ENCODE measurements at places on chromosomes 12 and 14. TPM values are rescaled to one million over a fixed set of nuclear protein-coding genes. Genes with fewer than 3 reads are reported as not detected.

Gene TMEM63C
- 5.1 TPM for total RNA-seq

Gene FAIM2
- 0.09 TPM for total RNA-seq

Gene ACSM4
- not detected for total RNA-seq

Gene SIVA1
- total RNA-seq: 74.8 TPM

Gene PFKM
- total RNA-seq: 13.5 TPM

DNA sequence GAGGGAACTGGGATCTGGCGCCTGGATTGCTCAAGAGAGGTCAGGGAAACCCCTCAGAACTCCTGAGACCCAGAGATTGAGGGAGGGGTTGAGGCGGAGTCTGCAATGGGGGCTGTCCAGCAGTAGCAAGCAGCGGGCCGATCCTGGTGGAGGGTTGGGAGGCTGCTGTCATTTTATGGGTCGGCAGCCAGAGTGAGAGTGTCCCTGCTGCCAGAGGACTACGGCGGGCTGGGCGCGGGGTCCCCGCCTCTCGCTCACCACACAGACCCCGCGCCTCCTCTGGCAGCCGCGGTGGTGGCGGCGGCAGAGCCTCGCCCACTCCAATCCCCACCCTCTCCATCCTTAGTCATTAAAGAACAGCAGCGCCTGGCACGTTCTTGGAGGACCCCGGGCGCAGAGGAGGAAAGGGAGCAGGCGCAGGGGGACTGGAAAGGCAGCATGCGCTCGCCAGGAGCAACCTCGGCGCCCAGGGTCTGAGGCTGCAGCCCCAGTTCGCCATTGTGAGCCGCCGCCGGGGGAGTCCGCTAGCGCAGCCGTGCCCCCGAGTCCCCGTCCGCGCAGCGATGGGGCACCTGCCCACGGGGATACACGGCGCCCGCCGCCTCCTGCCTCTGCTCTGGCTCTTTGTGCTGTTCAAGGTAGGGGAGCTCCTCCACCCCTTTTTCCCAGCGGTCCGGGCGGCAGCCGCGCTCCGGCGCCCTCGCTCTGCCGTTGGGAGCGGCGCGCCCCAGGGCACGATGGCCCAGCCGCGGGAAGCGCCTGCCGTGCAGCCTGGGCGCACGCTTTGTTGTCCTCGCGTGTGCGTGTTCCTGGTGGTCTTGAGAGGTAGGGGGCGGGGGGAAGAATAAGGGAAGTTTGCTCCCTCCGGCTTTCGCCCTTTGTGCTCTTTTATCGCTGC lies at the start of gene PTPRO:
Gene PTPRO, plus strand, starts transcription at position 345 of the 898 bp plus-strand sequence.
- H3K4me1 ChIP-seq: no peaks in the 10 kb centered on the region
- peaks cover 9% of the 10 kb centered on the region for H3K27me3 ChIP-seq

DNA sequence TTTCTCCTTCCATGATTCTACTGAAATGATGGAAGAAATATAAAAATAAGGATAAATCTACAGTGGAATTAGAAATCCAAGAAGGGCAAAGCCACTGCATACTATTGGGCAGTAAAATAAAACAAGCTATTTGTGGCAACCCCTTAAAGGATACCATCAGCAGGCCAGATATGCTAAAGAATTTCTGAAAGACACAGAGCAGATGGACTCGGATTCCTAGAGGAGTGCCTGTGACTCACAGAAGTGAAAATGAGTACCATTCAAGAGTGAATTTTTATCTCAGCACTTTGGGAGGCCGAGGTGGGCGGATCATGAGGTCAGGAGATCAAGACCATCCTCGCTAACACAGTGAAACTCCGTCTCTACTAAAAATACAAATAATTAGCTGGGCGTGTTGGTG lies 318.1 kb downstream of the LRIG3 start:
- no peaks in the 10 kb centered on the region for H3K4me1 ChIP-seq
- H3K4me3 ChIP-seq: no peak overlapping the region
- no peaks in the 10 kb centered on the region for H3K27me3 ChIP-seq
- no peak overlapping the region for H3K27ac ChIP-seq
- no peak for DNase-seq

DNA sequence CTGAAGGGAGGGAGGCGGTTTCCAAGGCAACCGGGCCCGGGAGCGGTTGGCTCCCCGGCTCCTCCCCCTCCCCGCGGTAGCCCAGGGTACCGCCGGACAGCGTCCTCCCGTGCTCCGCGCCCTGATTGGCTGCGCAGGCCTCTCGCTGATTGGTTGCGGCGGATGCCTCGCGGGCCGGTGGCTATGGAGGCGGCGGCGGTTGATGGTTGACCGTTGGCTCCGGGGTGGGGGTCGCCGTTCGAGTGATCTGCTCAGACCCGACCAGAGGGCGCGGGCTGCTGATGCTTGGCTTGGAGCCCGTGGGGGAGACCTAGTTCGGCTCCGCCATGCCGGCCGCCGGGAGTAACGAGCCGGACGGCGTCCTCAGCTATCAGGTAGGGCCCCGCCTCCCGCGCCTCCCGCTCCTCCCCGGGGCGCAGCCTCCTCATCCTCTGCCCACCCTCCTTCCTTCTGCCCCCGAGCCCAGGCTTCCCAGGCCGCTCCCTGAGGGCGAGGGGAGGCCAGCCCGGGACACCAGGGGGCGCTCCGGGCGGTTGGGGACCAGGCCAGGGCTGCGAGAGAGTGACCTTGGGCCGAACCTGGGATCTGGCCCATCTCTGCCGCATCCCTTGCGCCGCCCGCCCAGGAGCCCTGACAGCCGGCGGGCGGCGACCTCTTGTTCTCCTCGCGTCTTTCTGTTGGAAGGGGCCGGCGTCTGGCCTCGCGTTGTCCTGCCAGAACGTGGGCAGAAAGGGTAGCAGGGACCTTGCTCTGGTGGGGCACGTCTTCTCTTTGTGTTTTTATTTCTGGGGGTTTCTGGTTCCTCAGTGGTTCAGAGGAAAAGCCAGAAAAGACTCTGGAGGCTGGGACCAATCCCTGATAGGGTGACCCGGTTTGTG lies at the start of gene SLC4A8:
Gene SLC4A8, plus strand, starts transcription at position 170 of the 878 bp plus-strand sequence. Its CDS starts 157 bp downstream, at position 327.
- peak within 1 kb of the TSS; percentile 14 for H3K27ac ChIP-seq
- peaks cover 10% of the 10 kb centered on the region for H3K4me1 ChIP-seq
- DNase-seq: peak; percentile 84
- no peaks in the 10 kb centered on the region for H3K36me3 ChIP-seq

GRCh38 chr12:56801661-56802622 lies 38.8 kb downstream of the HSD17B6 start:
- no peaks in the 10 kb centered on the region for H3K27me3 ChIP-seq
- no peak overlapping the region for H3K4me3 ChIP-seq
- no peaks in the 10 kb centered on the region for H3K4me1 ChIP-seq
- no peak for DNase-seq
- H3K27ac ChIP-seq: no peak overlapping the region

DNA sequence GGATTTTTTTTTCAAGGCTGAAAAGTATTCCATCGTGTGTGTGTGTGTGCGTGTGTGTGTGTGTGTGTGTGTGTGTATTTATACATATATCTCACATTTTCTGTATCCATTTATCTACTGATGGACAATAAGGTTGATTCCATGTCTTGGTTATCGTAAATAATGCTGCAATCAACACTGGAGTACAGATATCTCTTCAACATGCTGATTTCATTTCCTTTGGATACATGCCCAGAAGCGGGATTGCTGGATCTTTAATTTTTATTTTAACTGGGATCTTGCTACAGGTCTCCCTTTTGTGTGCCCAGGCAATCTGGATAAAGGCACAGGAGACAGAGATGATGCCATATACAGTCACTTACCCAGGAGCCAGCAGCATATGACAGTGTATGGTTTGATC lies 338.1 kb downstream of the SOX5 start:
- H3K4me1 ChIP-seq: no peaks in the 10 kb centered on the region
- no peaks in the 10 kb centered on the region for H3K27me3 ChIP-seq
- no peak overlapping the region for H3K4me3 ChIP-seq
- no peaks in the 10 kb centered on the region for H3K36me3 ChIP-seq
- DNase-seq: no peak

DNA sequence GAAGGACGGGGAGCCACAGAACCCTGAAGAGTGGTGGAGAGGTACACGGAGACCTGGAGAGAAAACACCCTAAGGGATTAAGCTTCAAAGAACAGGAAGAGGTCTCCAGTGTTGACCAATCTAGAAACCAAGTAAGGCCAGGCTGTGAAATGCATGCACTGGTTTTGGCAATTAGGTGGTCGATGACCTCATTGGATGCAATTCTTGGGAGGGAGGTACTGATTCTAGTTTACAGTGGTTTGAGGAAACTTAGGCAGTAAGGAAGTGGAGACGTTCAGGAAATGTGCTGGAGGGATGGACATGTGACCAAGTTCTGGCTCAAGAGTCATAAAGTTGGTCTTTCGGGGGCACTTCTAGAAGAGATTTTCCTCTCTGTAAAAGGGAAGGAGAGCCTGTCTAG lies 91.3 kb upstream of the CEP83 start:
- no peaks in the 10 kb centered on the region for H3K27me3 ChIP-seq
- H3K27ac ChIP-seq: no peak overlapping the region
- no peaks in the 10 kb centered on the region for H3K4me1 ChIP-seq
- H3K4me3 ChIP-seq: no peak overlapping the region
- DNase-seq: no peak

DNA sequence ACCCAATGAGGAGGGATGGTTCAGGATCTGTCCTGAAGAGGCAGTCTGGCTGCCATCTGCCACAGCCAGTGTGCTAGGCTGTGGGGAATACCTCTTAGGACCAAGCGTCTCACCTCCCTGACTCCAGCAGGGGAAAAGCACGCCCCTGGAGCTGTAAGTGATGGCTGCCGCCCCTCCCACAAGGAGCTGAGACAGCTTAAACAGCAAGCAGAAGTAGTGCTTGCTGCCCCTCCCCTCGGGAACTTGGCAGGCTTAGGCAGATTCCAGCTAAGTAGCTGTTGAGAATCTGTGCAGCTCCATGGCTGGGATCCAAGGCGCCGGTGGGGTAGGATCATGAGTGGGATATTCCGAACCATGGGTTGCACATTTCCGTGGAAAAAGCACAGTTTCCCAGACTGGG lies 360.4 kb upstream of the MDGA2 start:
- no peaks in the 10 kb centered on the region for H3K4me1 ChIP-seq
- no peak overlapping the region for H3K27ac ChIP-seq
- H3K27me3 ChIP-seq: no peaks in the 10 kb centered on the region
- no peak overlapping the region for H3K4me3 ChIP-seq
- no peak for DNase-seq
- H3K36me3 ChIP-seq: no peaks in the 10 kb centered on the region

DNA sequence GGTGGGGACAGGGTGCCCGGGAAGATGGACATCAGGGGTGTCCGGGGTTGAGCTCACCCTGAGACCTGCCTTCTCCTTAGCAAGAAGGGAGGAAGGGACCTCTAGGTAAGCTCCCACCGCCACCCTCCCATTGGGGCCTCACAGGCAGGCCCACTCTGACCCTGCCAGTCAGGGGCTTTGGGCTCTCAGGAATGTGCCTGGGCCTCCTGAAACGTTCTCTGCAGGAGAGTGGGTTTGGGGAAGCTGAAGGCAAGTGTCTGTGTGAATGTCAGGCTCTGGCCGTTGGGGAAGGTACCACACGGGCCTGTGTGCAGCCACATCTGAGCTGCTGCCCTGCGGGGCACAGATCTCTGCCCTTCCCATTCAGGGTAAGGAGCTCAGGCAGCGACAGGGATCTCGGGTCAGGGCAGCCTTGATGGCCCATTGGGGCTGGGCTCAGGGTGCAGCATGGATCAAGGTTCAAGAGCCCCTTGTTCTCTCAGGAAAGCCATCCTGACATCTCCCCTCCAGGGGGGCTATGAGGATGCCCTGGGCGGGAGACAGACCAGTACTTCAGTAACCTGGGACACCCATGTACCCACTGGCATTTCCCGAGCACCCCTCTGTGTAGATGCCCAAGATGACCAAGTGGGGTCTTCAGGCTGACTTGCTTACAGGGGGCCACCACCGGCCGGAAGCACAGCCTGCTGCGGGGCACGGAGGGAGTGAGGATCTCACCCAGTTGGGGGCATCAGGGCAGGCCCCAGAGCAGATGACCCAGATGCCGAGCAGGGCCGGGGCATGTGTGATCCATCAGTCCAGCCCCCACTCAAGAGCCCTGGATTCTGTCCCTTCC lies 29.7 kb downstream of the FAM222A start:
- H3K4me1 ChIP-seq: no peaks in the 10 kb centered on the region
- no peak overlapping the region for H3K27ac ChIP-seq
- no peak overlapping the region for H3K4me3 ChIP-seq

DNA sequence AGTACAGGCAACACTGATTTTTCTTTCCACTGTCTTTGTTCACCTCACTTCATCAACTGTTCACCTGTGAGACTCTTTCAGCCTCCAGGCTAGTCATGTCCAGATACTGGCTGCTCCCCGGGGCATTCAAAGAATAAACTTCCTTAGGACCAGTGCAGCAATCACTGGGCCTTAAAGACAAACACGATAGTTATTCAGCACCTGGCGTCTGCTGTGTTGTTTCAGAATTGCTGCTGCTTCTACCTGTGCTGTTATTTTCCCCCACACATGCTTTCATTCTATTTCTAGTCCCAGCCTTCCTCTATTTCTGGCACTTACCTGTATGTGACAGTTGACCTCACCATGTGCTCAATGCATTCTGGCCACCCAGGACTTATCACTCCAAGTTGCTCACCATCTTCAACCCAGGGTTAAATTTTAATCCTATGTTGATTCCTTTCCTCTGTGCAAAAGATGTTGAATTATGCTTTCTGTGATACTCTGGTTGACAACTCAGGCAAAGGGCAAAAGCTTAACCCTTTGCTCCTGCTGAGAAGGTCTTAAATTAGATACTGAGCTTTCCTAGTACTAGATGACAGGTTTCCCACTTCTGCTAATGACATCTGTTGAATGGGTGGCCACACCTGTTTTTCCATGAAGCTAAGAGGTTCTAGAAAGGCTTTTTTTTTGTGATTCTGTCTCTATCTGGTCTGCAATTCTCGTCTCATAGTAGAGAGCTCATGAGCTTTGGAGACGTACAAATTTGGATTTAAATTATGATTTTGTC lies 41.4 kb downstream of the PTPRQ start:
- no peak overlapping the region for H3K4me3 ChIP-seq
- no peaks in the 10 kb centered on the region for H3K36me3 ChIP-seq
- no peaks in the 10 kb centered on the region for H3K27me3 ChIP-seq

- no peak overlapping the region for H3K27ac ChIP-seq
- no peaks in the 10 kb centered on the region for H3K4me1 ChIP-seq
- H3K36me3 ChIP-seq: no peaks in the 10 kb centered on the region
Observed at GRCh38 chr14:84209031-84209430, 1320.9 kb upstream of the FLRT2 start.

GRCh38 chr12:28415755-28416154 lies 225.5 kb downstream of the CCDC91 start:
- no peak for DNase-seq
- no peaks in the 10 kb centered on the region for H3K27me3 ChIP-seq
- H3K4me3 ChIP-seq: no peak overlapping the region
- H3K27ac ChIP-seq: no peak overlapping the region
- no peaks in the 10 kb centered on the region for H3K4me1 ChIP-seq

Measured in natural killer cell (primary cell).